ENCODE measurements at places on chromosomes 6 and 20.

- no peak for DNase-seq
Observed at GRCh38 chr6:13480631-13481501, 6.5 kb downstream of the GFOD1 start.

- DNase-seq: no peak
Observed at GRCh38 chr6:1599469-1599868, 10.2 kb upstream of the FOXC1 start.

DNA sequence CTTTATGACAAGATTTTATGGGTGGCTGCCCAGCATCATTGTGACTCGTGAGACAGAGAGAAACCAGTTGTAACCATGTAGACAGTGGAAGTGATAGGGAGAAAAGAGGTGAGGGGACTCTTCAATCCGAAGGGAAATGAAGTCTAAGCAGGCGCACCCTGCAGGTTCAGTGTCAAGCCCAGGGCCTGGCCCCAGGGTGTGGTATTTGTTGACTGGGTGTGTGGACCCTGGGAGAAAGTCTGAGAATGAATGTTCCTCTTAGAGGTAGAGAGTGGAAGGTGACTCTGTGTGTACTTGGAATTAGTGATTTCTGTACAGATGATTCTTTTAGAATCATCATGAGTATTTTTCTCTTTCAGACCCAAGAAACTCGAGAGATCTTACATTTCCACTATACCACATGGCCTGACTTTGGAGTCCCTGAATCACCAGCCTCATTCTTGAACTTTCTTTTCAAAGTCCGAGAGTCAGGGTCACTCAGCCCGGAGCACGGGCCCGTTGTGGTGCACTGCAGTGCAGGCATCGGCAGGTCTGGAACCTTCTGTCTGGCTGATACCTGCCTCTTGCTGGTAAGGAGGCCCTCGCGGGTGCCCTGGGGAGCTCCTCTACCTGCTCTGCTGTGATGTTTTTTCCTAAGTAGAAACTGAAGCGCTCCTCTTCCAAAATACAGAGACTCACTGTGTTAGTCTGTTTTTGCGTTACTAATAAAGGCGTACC lies 68.0 kb downstream of the PTPN1 start:
- DNase-seq: no peak

GRCh38 chr20:18225632-18226031 lies 62.7 kb upstream of the ZNF133 start:
- no peak for DNase-seq

- DNase-seq: no peak
Observed at GRCh38 chr6:91173651-91174050, 586.8 kb upstream of the MAP3K7 start.

DNA sequence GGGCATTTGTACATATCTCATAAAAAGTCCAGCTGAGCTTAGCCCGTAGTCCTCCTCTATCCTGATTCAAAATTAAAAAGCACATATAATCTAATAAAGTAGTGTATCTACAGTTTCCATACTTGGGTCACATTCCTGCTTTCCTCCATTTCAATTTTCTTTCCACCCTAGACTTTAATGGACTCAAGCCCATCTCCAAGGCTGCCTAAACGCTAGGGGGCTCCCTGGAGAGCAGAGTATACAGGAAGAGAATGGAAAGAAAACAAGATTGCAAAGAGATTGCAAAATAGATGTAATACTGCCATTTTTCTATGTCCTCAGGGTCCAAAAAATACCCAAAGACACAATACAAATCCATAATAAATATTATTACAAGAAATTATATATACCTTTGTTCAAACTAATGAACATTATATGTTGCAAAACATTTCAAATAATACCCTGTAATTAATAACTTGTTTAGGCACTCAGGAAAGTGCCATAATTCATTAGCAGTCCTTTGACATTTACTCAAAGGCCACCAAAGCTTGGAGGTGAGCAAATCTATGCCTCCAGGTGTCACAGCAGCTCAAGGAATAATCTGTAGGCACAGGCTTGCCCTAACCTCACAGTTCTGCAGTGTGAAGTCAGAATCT lies 2.4 kb upstream of the MCM3 start:
- DNase-seq: peak; percentile 39

- no peak for DNase-seq
Observed at GRCh38 chr6:27415898-27416297, 27.3 kb downstream of the ZNF391 start.

GRCh38 chr6:1372690-1373089 lies 16.7 kb upstream of the FOXF2 start:
- DNase-seq: no peak

DNA sequence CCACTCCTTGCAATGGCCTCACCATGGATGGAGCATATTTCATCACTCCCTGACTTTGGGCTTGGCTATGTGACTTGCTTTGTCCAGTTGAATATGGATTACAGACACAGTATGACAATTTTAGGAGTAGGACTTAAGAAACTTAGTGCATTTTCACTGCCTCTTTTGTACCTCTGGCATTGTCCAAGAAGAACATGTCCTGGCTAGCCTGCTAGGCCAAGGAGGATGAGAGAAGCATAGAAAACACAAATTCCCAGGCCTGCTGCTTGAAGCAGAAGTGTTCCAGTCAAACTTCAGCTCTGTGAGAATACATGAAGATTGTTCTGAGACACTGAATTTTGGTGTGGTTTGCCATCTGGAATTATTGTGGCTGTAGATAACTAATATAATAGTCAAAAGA lies 3.1 kb upstream of the MCHR2 start:
- DNase-seq: no peak

DNA sequence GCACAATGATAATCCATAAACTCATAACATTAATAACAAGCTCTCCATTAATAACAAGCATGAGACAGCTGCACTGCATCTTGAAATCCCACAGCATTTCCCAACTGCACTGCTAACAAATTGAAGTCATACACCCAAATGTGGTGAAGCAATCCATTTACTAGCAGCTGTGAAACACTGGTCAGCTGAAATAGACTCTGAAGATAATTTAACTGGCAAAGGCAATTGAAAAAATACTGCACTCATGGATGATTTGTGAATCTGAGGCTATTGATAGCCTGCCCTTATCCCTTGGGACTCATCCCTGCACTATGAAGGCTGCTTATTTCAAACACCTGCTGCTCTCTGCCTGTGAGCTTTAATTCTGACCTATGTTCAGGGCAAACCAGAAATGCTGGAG lies 49.1 kb upstream of the PLCB1 start:
- no peak for DNase-seq

DNA sequence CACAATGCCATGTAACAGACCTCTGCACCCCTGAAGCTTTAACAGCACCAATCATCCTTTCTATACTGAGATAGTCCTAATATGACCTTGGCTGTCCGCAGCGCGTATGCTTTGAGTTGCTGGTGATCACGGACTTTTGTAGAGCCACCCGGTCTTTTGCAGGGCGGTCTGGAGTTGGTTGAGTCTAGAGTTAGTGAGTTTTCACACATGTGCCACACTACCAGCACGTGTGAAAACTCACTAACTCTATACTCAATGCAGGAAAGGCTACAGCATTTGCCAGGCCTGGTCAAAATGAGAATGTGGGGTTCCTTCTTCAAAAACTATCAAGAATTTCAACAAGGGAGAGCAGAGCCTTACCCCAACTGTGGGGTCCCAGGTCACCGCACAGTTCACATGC lies 14.6 kb downstream of the AGPAT4 start:
- DNase-seq: no peak

GRCh38 chr6:168703990-168704389 lies 263.0 kb downstream of the SMOC2 start:
- DNase-seq: no peak

DNA sequence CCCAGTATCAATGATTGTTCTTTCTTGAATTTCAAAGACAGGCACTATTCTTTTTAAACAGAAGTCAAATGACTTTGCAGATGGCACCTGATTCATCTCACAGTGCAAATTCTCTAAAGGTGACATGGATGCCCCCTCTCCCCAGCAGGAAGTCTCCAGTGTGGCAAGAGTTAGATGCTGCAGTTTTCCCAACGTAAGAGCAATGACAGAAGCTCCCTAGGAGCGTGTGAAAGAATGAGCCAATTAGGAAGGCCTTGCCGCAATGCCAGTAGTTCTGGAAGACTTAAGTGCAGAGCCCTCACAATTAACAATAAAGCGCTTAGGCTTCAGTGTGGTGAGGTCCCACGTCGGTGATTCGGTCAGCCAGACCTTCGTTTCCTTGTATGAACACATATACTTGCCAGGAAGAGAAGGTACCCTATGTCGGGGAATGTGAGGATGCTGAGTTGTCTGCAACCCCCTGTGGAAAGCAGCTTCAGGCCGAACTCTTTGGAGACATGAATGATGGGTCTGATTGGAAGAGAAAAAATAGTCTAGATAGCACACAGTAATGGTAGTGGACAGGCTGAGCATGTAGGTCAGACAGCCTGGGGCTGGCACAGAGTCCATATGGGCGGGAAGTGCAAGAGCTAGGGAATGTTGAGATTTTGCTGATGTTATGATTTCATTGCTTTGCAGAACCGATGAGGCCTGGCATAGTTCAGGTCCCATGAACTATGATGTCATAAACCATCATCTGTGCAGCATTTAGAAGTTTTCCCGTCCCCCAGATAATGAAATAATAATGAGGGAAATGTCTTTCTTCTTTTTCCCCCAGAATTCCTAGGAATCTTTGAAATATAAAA lies 132.6 kb downstream of the PHACTR1 start:
- no peak for DNase-seq

- DNase-seq: no peak
Observed at GRCh38 chr6:52675372-52675771, 4.5 kb downstream of the TMEM14A start.

GRCh38 chr20:57387945-57388371 lies 3.2 kb upstream of the RBM38 start:
- DNase-seq: no peak

- no peak for DNase-seq
Observed at GRCh38 chr6:157527471-157527907, 146.5 kb downstream of the ZDHHC14 start.

DNA sequence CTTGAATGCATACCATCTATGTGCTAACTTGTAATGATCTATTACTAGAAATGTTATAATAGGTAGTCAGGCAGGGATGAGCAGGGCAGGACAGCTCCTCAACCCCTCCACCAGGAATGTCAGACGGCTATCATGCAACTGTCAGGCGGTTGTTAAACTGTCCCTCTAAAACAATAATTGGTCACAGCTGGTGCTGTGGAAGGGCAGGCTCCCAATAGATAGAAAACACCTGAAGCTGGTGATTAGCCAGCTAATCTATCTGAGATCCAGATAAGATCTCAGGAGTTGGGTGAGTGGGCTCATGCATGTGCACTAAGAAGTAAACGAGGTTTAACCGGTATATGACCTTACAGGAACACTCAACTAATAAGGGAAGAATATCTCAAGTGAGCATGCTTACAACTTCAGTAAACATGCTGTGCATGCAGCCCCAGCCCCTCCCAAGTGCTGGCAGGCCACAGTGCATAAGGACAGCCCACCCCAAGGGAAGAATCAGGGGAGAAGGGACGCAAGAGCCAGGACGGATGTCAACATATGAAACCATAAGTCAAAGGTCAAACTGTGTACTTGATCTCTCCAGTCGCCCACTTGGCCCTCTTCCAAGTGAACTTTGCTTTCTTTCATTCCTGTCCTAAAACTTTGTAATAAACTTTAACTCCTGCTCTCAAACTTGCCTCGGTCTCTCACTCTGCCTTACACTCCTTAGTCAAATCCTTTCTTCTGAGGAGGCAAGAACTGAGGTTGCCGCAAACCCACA lies 566.2 kb upstream of the NRSN1 start:
- DNase-seq: no peak

GRCh38 chr20:1536893-1537730 lies 20.4 kb downstream of the SIRPD start:
- DNase-seq: no peak

- DNase-seq: no peak
Observed at GRCh38 chr20:59751075-59751711, 146.9 kb downstream of the PHACTR3 start.

- DNase-seq: no peak
Observed at GRCh38 chr6:53679446-53679933, 13.9 kb upstream of the KLHL31 start.

GRCh38 chr20:14955399-14955798 lies 618.0 kb upstream of the FLRT3 start:
- DNase-seq: no peak

GRCh38 chr6:12371641-12372146 lies 81.5 kb downstream of the EDN1 start:
- DNase-seq: no peak

GRCh38 chr6:49618257-49618656 lies 18.4 kb downstream of the RHAG start:
- no peak for DNase-seq
